Stimulated activated CD8-positive, alpha-beta memory T cell treated with anti-CD3 and anti-CD28 coated beads, Interleukin-2, amount 100 ng/mL, for 48 hours (primary cell): ENCODE measurements at places on chromosomes 7 and 10.

GRCh38 chr10:11551916-11552602 lies 59.4 kb downstream of the USP6NL start:
- no peak for DNase-seq

GRCh38 chr10:5589011-5589660 lies 64.4 kb downstream of the CALML3 start:
- DNase-seq: no peak

GRCh38 chr7:140675726-140676125 lies 3.0 kb downstream of the ADCK2 start:
- no peak for DNase-seq

GRCh38 chr10:125979976-125980375 lies 83.6 kb downstream of the FANK1 start:
- no peak for DNase-seq

- DNase-seq: no peak
These were observed 6.6 kb downstream of the OPTN start for GRCh38 chr10:13106387-13107045.

- no peak for DNase-seq
These were observed 25.4 kb downstream of the KAT6B start for GRCh38 chr10:74851831-74852230.

DNA sequence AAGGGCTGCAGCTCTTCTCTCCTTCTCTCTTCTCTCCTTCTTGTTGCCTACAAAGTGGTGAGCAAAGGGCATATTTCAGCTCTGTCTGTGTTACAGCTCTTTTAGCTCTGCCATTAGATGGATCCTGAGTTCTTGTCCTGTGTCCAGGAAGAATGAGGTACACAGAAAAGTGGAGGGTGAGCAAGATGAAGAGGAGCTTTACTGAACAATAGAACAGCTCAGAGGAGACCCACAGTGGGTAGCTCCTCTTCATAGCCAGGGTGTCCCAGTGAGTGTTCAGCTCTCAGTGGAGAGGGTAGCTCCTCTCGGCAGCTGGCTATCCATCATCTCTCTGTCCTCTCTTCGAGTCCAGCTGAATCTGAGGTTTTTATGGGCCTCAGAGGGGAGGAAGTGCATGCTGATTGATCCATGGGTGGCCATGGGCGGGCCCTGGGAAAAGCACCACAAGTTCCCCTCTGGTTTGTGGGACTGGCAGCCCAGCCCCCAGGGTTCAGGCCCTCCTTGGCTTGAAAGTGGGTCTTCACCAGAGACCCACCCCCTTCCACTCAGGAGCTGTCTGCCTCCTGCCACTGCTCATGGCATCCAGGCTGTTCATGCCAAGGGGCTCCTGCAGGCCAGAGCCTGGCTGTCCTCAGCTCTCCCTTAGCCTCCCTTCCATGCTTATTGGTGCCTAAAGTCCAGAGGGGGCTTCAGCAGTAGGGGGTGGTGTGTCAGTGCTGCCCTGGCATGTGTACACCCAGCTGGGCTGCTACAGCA lies 109.1 kb upstream of the FAM180A start:
- no peak for DNase-seq

DNA sequence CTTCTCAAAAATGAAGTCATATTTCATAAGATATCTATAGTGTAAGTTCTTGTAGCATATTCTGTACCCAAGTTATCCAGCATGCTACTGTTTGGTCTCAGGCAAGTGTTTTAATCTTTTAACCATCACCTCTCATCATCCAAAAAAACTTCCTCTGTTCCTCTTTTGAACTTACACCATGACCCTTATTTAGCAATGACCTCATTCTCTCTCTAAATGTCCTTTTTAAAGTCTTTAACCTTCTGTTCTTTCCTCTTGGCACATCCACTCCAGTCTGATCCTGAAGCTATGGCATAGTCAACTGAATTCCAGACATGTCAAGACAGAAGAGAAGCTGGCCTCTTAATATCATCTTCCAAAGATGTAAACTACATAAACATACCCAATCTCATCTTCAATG lies 26.2 kb downstream of the PPP3CB start:
- DNase-seq: no peak

DNA sequence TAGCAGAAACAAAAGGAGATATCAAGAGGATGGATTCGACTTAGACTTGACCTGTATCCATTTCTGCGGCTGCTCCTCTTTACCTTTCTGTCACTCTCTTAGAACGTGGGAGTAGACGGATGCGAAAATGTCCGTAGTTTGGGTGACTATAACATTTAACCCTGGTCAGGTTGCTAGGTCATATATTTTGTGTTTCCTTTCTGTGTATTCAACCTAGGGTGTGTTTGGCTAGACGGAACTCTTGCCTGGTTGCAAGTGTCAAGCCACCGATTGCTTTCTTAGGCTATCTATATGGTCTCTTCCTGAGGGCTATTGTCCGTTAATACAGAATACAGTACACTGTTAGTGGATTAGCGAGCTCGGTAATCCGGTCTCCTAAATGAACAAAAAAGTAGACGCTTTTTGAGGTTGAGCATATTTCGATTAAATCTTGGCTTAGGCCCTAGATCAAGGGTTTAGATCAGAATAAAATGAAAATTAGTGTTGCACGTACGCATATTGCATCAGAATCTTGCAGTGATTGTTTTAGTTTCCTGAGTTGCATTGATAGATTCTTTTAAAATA lies 1.2 kb downstream of the PTEN start:
- no peak for DNase-seq

GRCh38 chr10:130709415-130709814 lies 573.2 kb downstream of the GLRX3 start:
- no peak for DNase-seq

GRCh38 chr7:25885057-25885576 lies 266.9 kb upstream of the NFE2L3 start:
- no peak for DNase-seq

- no peak for DNase-seq
These were observed 39.3 kb downstream of the TAS2R41 start for GRCh38 chr7:143516981-143517380.

- no peak for DNase-seq
These were observed 42.8 kb upstream of the NUB1 start for GRCh38 chr7:151298765-151299164.

GRCh38 chr10:21090609-21091082 lies 193.5 kb upstream of the NEBL start:
- no peak for DNase-seq

DNA sequence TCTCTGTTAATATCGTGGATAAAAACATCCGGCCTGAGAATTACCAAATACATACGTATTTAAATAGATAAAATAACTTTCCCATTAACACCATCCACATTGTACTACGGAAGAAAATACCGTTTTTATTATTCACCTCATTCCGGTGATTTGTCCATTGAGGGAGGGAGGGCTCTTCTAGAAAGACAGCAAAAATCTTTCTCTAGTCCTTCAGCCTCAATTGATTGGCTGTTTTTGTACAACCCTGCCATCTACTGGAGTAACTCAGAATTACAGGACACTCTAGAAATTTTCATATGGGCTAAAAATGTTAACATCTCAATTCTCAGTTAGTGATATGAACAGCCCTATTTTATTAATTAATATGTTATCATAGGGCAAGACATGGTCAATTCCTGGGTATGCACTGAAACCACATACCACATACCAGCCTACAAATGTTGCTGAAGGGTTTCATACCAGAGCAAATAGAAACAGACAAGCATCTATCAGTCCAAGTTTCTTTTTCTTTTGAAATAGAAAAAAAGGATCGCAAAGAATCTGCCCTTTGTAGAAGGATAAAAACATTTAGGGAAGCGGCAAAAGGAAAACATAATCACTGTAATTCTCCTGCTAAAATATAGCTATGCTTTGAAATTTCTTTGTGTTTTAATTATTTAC lies 55.8 kb upstream of the CDCA7L start:
- no peak for DNase-seq

GRCh38 chr7:116164552-116165306 lies 45.6 kb upstream of the TES start:
- DNase-seq: no peak

GRCh38 chr10:35015843-35016408 lies 74.2 kb downstream of the CUL2 start:
- DNase-seq: no peak

DNA sequence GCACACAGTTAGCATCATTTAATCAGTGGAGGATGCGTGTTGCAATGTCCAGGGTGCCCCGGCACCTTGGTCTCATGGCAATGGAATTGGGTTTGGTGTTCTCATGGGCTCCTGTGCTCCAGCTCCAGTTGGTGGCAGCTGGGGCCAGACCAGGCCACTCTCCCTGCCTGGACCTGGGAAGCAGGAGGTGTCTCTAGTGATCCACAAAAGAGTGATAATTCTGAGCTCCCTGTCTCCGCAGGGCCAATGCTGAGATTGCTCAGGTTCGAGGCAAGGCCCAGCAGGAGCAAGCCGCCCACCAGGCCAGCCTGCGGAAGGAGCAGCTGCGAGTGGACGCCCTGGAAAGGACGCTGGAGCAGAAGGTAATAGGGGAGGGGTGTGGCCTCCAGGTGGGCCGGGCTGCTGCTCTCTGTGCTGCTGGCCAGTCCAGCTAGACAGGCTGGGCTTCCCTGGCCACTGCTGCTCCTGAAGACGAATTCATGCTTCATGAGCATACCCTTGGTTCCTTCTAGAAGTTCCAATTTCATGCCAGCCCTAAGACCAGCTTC lies 21.7 kb upstream of the BTBD16 start:
- DNase-seq: no peak

DNA sequence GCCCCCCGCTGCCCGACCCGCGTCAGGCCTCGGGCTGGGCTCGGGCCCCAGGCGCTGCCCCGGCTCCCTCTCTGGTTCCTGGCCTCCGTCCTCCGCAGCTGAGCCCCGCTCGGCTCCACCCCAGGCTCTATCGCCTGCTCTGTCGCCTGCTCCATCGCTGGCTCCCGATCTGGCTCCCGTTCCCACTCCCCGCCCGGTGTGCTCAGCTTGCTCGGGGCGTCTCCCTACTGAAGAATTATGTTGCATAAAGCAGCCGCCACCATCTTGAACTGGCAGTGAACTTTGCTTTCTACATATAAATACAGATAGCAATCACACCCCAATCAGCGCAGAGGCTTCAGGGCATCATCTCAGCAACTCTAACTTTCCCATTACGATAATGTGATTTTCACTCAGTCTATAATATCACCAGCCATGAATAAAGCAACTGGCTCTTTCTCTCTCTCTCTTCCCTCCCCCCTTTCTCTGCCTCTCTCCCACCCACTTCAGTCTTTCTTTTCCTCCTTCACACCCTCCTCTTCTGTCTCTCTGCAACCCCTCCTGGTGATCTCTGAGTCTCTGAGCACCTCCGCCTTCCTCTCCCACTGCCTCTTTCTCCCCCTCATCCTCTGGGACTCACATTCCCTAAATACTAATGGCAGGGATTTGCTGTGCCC lies 43.3 kb upstream of the BTRC start:
- no peak for DNase-seq

DNA sequence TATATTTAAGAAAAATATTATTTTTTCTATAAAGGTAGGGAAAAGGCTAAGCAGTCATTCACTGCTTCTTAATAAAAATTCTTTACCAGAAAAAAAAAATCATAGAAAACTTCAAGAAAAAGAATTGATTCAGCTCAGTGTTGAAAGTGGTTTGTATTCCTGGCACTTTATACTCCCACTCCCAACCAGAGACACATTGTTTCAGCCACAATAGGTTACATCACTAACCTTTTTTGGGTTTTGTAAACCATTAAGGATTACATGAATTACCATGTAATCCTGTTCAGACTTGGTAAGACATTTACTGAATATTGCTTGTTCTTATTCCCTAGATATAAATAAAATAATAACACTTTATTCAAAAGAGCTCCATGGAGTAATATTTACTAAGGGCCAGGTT lies 46.6 kb downstream of the MINPP1 start:
- no peak for DNase-seq

GRCh38 chr7:90579181-90579688 lies 16.9 kb upstream of the CDK14 start:
- no peak for DNase-seq

DNA sequence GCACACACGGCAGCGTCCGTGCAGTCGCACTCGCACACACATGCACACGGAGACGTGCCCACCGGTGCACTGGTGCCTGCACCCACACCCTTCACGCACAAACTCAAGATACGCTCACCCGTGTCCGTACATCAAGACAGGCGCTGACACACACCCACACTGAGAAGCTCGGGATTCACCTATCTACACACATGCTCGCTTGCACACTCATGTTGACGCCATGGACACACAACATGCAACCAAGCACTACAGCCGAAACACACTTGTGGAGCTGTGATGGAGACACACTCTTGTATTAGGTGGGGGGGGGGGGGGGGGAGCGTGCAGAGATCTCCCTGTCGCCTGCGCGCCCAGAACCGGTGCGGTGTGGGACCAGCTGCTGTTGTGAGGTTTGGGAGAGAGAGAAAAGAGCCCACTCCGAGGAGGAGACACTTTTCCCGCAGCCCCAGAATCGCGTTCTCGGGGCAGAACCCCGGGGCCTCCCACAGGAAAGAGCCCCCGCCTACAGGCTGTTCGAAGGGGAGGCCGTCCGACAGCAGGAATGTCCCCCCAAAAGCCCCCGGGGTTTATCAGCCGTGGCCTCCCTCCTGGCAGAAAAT lies 605 bp upstream of the NFKB2 start:
- DNase-seq: peak; percentile 62

GRCh38 chr7:133061792-133062191 lies 20.1 kb downstream of the CHCHD3 start:
- DNase-seq: no peak

DNA sequence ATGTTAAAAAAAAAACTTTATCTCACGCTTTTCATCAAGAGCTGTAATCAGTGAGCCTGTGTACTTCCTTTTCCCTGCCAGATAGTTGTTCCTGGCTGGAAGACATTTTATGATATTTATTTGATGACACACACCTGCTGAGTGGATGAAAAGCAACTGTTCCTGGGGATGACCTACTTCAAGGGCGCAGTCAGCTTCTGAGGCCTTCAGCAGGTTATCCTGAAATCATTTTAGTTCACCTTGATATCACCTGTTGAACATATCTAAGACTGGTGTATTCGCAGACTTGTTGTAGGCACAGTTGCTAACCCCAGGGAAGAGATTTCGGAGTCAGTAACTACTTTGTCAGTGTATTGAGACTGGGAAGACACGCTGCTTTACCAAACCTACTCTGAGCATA lies 234.5 kb upstream of the TCF7L2 start:
- no peak for DNase-seq

DNA sequence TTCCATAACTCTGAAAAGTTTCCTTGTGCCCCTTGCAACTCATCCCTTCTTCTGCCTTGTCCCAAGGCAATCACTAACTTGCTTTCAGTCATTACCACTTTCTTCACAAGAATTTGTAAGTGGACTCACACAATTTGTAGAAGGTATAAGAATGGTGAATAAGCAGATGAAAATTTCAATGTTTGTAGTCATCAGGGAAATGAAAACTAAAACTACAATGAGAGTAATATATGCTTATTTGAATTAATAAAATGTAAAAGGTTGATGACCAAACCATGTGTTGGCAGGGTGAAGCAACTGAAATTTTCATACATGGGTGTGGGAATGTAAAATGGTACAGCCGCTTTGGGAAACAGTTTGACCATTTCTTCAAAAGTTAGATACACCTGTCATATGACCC lies 79.7 kb downstream of the GNAT3 start:
- no peak for DNase-seq

- no peak for DNase-seq
These were observed 231.6 kb downstream of the VTI1A start for GRCh38 chr10:112678581-112678980.
